ENCODE measurements at places on chromosomes 4 and X.

DNA sequence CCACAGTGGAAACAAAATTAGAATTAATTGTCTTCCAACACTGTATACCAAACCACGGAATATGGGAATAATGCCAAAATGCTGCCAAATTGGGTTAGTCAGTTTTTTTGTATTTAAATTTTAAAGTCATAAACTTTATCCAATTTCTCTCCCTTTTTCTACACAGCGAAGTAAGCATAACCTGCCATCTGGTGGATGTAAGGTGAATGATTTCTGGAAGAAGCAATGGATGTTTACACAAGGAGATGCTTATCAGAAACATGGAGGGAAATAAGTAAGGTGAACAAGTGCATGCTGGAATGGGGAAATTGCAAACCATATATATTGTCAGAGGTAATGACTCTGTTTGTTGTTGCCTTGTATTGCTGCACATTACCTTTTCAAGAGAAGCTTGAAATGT lies 691.9 kb downstream of the TECRL start:
- no peak for DNase-seq

GRCh38 chrX:105725228-105725627 lies 97.1 kb upstream of the NRK start:
- no peak for DNase-seq

DNA sequence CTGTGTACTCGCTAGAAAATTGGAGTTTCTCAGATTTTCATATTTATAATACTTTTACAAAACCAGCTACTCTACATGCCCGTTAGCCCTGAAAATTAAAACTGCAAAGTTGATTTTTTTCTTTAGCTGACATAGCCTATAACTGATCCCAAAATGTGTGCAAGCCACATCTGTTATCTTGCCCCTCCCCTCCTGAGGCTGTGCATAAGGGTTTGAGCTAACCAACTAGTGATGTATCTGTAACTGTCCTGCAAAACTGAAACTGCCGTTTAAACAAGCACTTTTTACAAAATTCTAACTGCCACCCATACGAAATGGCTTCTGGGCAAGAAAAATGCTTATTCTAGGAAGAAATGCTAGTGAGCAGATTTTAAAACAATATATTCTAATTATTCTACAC lies 59.1 kb downstream of the EDNRA start:
- DNase-seq: no peak

- no peak for DNase-seq
Measured at GRCh38 chrX:115068896-115069295, 51.5 kb upstream of the IL13RA2 start.

DNA sequence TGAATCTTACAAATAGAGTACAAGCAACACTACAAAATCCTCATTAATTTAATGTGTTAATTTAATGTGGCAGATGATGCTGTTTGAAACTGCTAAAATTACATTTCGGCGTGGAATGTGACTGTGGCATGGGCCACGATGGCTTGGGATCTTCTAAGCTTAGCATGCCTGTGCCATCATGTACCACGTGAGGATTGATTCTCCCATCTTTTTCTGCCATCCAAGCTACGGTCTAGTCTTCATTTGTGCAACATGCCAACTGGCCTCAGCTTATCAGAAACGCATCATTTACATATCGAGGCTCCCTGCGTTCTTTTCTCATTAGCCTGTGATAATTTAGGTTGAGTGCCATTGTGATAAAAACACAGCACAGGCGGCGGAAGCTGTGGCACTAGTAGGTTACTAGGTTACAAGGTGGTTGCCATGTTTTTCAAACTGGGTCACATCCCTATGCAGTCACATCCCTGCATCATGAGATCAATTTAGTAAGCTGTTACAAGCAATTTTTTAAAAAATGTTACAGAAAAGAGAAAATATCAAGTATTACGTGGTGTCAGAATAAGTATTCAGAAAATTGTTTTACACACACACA lies 189.9 kb upstream of the RBPJ start:
- no peak for DNase-seq

All from stimulated activated CD8-positive, alpha-beta memory T cell treated with anti-CD3 and anti-CD28 coated beads, Interleukin-4, amount 100 ng/mL, for 1 hour (primary cell).